SK-N-SH (cell line): ENCODE measurements at places on chromosomes 5 and 9.

- H3K4me1 ChIP-seq, result no peaks in the 10 kb centered on the region; the same call in 1 of the 2 replicates
- H3K27ac ChIP-seq, result no peak overlapping the region
- no peak for DNase-seq
- peaks cover 67% of the 10 kb centered on the region for H3K36me3 ChIP-seq
- no peak overlapping the region for H3K4me3 ChIP-seq
Observed at GRCh38 chr5:132762246-132763000, 14.6 kb downstream of the SEPTIN8 start.

GRCh38 chr9:68627594-68627993 is 77.4 kb upstream of the PIP5K1B start:
- no peak overlapping the region for H3K4me3 ChIP-seq
- H3K36me3 ChIP-seq, result no peaks in the 10 kb centered on the region
- no peak overlapping the region for H3K27ac ChIP-seq
- no peaks in the 10 kb centered on the region for H3K4me1 ChIP-seq

DNA sequence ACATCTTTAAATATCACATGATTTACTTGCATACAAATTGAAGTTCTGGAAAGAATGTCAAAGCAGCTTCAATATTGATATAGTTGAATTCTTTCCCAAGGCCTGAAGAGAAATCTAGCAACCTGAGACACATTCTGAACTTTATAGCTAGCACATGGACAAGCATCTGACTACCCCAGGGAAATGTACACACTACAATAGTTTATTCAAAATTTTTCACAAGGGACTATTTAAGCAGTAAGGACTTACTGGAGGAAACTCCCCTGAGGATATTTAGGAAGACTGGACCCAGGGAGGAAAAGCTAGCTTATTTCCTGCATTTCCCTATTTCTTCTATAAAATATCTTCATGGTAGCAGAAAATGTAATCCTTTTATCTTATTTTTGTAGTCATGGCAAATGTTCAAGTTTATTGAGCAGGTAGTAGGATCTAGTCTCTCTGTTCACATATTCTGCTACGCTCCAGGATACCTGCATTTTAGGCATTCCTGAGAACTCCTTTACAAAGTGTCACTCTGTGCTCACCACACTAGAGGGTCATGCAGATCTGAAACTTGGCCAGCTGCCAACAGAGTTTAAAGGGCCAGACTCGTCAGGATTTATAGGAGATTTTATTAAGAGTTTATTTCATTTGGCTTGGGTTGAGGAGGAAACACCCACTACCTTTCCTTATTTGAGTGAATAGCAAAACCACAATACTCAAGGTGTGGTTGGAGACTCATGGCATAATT is 348.4 kb upstream of the FTMT start:
- H3K27ac ChIP-seq, result no peak overlapping the region
- H3K36me3 ChIP-seq, result no peaks in the 10 kb centered on the region
- no peaks in the 10 kb centered on the region for H3K27me3 ChIP-seq
- peak; percentile 17 for DNase-seq

GRCh38 chr5:14342306-14342705 is 199.2 kb downstream of the TRIO start:
- no peaks in the 10 kb centered on the region for H3K27me3 ChIP-seq
- peaks cover 6% of the 10 kb centered on the region; the same call in 1 of the 2 replicates for H3K4me1 ChIP-seq
- H3K27ac ChIP-seq, result peak overlapping the region; percentile 25; the same call in 1 of the 2 replicates
- DNase-seq, result no peak
- peaks cover 59% of the 10 kb centered on the region for H3K36me3 ChIP-seq
- no peak overlapping the region for H3K4me3 ChIP-seq

- no peaks in the 10 kb centered on the region for H3K27me3 ChIP-seq
- no peak for DNase-seq
- H3K27ac ChIP-seq, result peak overlapping the region; percentile 87
- no peaks in the 10 kb centered on the region for H3K36me3 ChIP-seq
Observed at GRCh38 chr5:54309691-54310432, 511 bp downstream of the ARL15 start.

DNA sequence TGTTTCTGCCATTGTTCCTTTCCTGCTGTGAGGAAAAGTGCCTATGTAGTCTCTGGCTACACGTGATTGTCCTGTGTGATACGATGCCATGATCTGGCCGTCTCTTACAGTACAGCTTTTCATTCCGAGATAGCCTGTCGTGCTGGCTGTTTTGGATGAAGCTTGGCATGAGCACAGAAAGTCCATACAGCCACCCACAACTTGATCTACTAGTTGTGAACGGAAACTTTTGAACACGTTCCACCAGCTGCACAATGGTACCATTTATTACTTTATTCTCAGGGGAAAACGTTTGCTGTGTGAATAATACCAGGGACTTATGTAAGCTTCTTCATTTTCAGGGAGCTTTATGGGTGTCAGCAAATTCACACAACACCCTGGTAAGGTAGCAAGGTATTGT is 217.6 kb upstream of the ANKRD55 start:
- no peaks in the 10 kb centered on the region for H3K36me3 ChIP-seq
- no peaks in the 10 kb centered on the region for H3K4me1 ChIP-seq
- no peak overlapping the region for H3K27ac ChIP-seq
- no peak overlapping the region for H3K4me3 ChIP-seq

DNA sequence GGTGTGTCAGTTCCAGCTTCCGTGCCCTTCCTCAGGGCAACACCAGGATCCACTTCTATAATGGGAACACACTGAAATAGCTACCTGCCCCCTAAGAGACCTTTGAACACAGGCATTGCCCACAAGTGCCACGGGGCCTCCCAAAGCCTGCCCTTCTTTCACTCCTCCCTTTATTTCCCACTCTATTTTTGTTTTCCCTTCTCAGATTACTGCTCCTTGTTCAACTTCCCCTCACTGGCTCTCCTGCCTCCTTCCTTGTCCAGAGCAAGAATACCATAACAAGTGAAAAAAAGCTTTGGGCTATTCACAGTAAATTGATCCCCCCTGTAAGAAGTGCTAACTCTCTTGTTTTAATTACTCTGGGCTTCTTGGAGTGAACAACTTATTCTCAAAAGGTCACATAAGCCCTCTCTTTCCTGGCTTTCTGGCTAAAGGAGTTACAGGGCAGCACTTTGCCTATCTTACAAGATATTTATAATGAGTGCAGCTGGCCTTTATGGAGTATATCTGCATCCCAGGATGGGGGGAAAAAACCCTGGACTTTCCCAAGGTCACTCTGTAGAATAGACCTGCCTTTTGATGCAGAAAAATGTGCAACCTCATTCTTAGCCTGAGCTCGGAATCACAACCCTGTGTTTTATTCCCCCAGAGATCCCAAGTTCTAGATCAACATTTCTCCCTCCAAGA is 11.3 kb downstream of the CTXN3 start:
- H3K36me3 ChIP-seq, result no peaks in the 10 kb centered on the region
- no peak for DNase-seq
- H3K27ac ChIP-seq, result no peak overlapping the region
- H3K4me3 ChIP-seq, result no peak overlapping the region

- peaks cover 6% of the 10 kb centered on the region; the same call in 1 of the 2 replicates for H3K27me3 ChIP-seq
- H3K36me3 ChIP-seq, result no peaks in the 10 kb centered on the region
- no peak overlapping the region for H3K4me3 ChIP-seq
- peak; percentile 66 for DNase-seq
- no peak overlapping the region for H3K27ac ChIP-seq
Observed at GRCh38 chr5:978054-978453, 30.5 kb upstream of the NKD2 start.

DNA sequence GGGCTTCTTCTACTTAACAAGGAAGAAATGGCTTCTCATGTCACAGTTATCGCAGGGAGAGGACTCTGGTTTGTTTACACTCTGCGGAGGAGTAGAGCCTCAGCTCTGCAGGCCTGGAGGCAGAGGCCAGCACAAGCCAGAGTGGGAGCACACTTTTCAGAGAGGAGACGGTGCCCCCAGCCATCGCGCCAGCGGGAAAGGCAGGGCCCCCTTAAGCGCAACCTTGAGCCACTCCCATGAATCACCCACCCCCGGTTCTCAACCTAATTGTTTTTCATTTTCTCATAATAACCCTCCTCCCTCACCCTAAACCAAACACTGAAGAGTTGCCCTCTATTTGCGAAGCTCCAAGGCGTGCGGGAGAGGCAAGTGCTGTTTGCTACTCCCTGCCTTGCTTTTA is 208.4 kb upstream of the TBCA start:
- no peak overlapping the region for H3K27ac ChIP-seq
- H3K27me3 ChIP-seq, result no peaks in the 10 kb centered on the region; the same call in 1 of the 2 replicates
- H3K4me3 ChIP-seq, result no peak overlapping the region
- no peaks in the 10 kb centered on the region for H3K36me3 ChIP-seq

DNA sequence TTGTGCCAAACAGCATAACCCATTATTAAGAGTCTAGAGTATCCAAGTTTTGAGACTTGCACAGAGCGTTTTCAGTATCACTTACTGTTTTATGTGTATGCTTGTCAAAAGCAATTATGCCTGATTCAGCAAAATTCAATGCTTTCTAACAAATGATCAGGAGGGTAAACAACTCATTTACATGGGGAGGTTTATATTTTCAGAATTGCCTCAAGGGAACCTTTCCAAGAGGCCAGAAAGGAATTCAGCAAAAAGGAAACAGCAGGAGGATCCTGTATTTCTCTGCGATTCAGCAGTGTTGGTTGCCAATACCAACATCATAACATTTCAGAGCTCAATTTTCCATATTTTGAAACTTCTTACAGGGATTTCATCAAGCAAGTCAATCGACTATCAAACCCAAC is 69.3 kb upstream of the DAB2 start:
- H3K27me3 ChIP-seq, result no peaks in the 10 kb centered on the region
- H3K27ac ChIP-seq, result no peak overlapping the region
- no peaks in the 10 kb centered on the region for H3K4me1 ChIP-seq
- peaks cover 8% of the 10 kb centered on the region for H3K36me3 ChIP-seq

- peaks cover 10% of the 10 kb centered on the region; the same call in 1 of the 2 replicates for H3K4me1 ChIP-seq
- no peak overlapping the region for H3K4me3 ChIP-seq
- H3K36me3 ChIP-seq, result no peaks in the 10 kb centered on the region
- peak overlapping the region; percentile 28 for H3K27ac ChIP-seq
- H3K27me3 ChIP-seq, result no peaks in the 10 kb centered on the region
Observed at GRCh38 chr5:157611571-157612476, 36.2 kb upstream of the ADAM19 start.

- H3K27ac ChIP-seq, result no peak overlapping the region
- H3K4me1 ChIP-seq, result no peaks in the 10 kb centered on the region
- no peak for DNase-seq
- H3K27me3 ChIP-seq, result no peaks in the 10 kb centered on the region
- no peaks in the 10 kb centered on the region for H3K36me3 ChIP-seq
- no peak overlapping the region for H3K4me3 ChIP-seq
Observed at GRCh38 chr9:1201901-1202300, 151.7 kb downstream of the DMRT2 start.

GRCh38 chr5:94503677-94504076 is 114.7 kb downstream of the KIAA0825 start:
- H3K36me3 ChIP-seq, result no peaks in the 10 kb centered on the region
- DNase-seq, result no peak
- no peaks in the 10 kb centered on the region for H3K27me3 ChIP-seq
- H3K4me1 ChIP-seq, result peaks cover 15% of the 10 kb centered on the region

DNA sequence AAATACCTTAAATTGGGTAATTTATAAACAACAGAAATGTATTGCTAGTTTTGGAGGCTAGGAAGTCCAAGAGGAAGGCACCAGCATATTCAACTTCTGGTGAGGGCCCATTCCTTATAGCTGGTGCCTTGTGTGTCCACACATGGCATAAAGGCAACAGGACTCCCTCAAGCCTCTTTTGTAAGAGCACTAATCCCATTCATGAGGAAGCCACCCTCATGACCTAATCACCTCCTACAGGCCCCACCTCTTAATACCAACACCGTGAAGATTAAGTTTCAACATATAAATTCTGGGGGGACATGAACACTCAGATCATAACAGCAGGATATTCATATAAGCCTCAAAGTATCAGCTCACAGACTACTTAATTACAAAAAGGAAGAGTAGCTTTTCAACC is 4.0 kb upstream of the PLAC8L1 start:
- no peak for DNase-seq
- H3K27ac ChIP-seq, result no peak overlapping the region
- H3K36me3 ChIP-seq, result peaks cover 38% of the 10 kb centered on the region
- H3K27me3 ChIP-seq, result no peaks in the 10 kb centered on the region
